ENCODE measurements at places on chromosomes 2 and 18.

- DNase-seq, result no peak
Measured at GRCh38 chr2:212423089-212423488, 115.5 kb downstream of the ERBB4 start.

- DNase-seq, result no peak
Measured at GRCh38 chr18:35923939-35924684, 48.4 kb upstream of the RMP24 start.

DNA sequence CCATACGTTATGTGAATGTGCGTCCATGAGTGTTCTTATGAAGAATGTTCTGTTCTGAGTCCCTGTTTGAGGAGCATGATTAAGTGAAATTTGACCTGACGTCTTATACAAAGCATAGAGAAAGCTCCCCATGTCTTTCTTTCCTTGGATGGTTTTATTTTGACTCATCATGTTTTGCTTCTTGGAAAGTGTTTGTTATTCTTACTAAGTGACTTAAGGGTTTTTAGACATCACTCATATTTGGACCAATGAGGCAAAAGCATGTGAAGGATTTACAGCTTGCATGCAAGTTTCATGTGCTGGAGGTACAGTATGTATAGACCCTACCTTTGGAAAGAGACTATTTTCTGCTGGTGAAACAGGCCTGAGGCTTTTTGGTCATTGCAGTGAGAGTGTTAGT lies 33.5 kb upstream of the ZEB2 start:
- peak; percentile 82 for DNase-seq

GRCh38 chr2:208266553-208266893 lies 468 bp downstream of the PIKFYVE start:
- DNase-seq, result no peak

GRCh38 chr2:152426801-152427200 lies 91.8 kb downstream of the FMNL2 start:
- DNase-seq, result no peak

DNA sequence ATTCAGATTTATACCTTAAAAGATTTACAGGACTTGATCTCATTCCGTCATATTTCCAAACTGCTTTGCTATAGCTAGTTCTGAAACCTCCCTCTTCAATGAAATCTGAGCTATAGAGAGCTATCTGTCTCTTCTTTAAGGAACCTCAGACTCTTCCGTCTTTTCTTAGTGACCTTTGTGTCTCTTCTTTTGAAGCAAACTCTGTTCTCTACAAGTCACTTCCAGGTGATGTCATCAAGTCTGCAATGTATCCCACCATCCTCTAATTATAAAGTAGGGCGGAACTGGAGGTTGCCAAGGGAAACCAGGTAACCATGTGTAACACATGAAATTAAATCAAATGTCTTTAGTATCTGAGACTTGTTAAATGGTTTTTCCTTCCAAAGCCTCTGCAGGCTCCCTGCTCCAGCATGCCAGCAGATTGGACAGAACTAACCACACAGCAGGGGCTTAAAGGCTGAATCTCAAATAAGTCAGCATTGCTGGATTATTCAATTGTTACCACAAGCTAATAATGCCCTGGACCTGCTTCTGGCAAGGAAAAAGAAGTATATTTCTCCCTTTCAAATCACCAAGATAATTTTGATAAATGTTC lies 41.2 kb upstream of the PEX13 start:
- DNase-seq, result no peak

DNA sequence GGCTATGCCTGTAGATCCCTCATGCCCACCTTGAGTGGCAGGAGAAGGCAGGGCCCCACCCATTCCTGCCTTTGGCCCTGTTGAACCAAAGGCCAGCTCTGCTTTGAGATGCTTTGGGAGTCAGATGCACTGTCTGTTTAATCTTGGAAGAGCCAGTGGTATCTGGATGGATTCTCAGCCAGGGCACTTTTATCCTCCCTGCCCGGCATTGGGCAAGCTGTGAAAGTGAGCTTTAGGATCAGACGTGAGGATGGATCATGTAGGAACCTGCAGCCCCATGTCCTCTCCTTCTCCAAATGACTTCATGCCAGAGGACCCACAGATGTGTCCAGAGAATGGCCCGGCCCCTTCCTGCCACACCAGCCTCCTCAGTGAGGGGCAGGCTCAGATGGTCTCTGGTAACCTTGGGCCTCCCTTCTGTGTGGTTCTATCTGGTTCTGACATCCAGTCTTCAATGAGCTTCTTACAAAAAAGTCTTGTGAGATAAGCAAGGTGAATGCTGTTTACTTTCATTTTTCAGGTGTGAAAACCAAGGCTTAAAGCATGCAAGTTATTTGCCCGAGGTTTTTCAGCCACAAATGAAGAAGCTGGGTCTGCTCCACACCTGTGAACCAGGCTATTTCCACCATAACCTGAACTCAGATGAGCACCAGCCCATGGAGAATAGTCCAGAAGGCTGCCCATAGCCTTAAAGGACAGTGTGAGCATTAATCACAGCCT lies 123.8 kb downstream of the KCTD1 start:
- no peak for DNase-seq

DNA sequence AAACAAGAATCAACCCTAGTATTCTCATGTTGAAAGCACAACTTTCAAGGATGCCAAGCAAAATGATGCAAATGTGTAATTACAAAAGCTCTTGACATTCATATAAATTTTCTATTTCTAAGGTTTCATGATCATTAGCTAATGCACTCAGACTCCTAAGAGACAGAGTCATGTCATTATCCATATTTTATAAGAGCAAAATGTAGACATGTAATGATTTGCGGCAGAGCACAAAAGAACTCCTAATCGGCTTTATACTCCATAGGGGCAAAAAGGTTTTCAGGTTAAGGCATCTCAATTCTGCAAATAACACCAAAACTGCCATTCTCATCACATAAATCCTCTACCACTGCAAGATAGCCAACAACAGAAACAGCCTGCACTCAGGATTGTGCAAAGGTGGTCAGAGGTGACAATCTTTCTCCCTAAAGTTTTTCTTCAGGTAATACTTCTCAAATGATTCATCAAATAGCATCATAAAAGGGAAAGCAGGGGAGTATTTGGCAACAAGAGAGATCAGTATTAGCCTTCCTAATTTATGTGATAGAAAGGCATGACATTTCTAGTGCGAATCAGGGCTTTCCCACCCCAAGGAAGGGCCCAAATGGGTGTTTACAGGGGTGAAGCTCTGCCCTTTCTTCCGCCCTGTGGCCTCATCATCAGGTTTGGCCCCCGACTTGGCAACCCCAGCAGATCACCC lies 64.7 kb downstream of the STK39 start:
- DNase-seq, result no peak

DNA sequence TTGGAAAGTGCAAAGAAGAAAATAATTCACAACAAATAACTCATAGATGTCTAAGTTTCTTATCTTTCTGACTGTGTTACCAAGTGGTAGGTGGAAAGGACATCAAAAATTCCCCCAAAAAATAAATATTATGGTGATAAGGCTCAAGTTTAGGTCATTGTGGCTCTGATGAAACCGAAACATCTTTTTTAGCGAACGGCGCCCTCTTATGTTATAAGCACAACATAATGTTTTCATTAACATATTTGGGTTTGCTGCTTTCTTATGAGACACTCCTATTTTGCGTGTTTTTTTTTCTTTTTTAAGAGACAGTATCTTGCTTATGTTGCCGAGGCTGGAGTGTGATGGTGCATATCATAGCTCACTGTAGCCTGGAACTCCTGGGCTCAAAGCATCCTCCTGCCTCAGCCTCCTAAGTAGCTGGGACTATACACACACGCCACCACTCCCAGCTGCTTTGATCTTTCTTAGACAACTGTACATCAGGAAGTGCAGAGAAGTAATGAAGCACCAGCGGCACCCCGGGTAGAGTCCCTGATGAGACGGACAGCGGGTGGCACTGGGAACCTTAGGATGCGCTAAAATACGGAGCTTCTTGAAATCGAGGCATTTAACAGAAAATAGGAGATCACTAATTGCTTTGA lies 38.5 kb upstream of the SLC35G4 start:
- DNase-seq, result no peak

GRCh38 chr2:208363485-208363884 lies 43.1 kb upstream of the PTH2R start:
- DNase-seq, result peak; percentile 19

DNA sequence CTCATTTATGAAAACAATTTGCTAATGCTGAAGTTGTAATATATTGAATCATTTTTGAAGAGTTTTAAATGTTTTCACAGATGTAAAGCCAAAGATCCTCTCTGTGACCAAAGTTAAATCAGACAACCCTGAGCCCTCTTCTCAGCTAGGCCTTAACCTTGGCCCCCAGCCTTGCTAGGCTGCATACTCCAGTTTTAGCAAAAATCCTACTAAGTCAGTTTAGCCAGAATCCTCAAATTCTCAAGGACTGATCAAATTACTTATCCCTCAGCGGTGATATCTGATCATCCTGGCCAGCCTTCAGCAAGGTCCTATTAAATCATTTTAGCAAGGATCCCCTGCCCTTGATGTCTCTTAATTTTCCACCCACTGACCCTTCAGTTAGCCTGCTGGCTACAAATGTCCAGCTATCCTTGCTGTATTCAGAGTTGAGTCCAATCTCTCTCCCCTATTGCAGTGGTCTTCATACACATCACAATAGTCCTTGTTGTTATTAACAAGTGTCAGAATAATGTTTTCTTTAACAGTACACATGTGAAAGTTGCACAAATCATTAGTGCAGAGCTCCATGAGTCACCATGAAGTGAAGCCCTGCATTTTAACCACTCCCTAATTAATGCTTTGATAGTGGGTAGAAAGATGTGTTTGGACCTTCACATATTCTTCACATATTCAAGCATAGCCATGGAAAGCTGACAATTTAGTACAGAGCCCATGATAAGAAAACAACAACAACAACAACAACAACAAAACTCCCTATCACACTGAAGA lies 206.4 kb downstream of the NBAS start:
- DNase-seq, result no peak

DNA sequence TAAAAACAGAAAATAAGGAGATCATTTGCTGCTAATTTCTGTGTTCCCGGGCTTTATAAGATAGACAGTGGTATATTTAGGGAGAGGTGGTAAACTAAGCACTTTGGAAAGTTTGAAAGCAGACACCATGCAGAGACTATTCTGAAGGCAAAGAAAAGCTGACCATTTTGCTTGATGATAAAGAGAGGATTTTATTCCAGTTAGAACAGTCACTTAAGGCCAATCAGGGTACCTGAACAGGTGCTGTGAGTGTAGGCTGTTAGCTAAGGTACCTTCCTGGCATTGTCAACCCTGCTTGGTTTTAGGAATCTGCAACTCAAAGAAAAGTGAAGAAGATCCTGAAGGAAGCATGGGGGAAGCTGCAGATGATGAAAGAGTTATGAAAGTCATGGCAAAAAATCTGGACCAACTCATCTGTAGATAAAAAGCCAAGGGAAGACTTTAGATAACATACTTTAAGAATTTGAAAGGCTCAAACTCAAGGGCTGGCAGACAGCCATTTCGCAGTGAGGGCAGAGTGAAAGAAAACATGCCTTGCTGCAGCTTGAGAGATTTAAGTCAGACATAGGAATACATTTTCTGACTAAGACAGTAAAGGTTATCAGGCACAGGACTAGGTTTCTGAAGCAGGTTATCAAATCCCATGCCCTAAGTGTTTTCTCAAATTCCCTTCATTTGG lies 80.1 kb upstream of the ARL5A start:
- DNase-seq, result no peak

- DNase-seq, result no peak
Measured at GRCh38 chr2:150204451-150204850, 283.0 kb downstream of the RND3 start.

- no peak for DNase-seq
Measured at GRCh38 chr2:11344956-11345677, 681 bp upstream of the ROCK2 start.

DNA sequence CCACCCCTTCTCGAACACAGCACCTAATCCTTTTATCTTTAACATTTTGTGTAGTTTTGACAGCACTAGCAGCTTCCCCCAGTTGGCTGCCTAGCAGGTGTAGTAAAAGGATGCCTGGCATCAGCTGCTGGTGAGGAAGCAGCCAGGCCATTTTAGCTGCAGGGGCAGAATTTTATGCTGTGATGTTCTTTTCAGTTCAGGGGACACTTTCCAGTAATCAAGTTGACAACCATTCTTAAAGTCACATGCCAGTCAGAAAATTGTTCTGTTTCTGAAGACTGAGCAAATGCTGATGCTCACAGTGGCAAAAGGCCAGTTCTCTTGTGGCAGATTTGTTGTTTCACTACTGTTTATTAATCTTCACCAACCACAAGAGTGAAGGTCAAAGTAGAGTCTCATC lies 570.8 kb downstream of the CCDC85A start:
- no peak for DNase-seq

GRCh38 chr2:30237966-30238800 lies 6.8 kb downstream of the LBH start:
- DNase-seq, result no peak

GRCh38 chr2:11385847-11386246 lies 41.4 kb upstream of the ROCK2 start:
- DNase-seq, result no peak

GRCh38 chr2:236557306-236558030 lies 12.2 kb upstream of the ACKR3 start:
- DNase-seq, result no peak

GRCh38 chr2:22491442-22491841 lies 893.5 kb upstream of the KLHL29 start:
- no peak for DNase-seq

DNA sequence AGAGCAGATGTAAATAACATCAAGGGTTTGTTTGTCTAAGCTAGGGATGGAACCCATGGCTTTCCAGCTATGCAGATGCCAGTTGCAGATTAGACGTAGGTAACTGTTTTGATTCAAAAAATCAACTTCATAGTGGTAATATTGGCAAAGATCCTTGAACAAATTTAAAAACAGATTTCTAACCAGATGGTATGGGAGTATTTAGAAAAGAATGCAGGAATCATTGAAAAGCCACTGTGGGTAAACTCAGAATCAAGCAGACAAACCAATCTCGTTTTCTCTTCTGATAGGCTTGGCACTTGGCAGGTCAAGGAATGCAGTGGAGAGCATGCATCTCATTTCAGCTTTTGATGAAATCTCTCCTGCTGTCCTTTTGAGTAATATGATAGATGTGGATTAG lies 377.5 kb downstream of the CLIP4 start:
- no peak for DNase-seq

DNA sequence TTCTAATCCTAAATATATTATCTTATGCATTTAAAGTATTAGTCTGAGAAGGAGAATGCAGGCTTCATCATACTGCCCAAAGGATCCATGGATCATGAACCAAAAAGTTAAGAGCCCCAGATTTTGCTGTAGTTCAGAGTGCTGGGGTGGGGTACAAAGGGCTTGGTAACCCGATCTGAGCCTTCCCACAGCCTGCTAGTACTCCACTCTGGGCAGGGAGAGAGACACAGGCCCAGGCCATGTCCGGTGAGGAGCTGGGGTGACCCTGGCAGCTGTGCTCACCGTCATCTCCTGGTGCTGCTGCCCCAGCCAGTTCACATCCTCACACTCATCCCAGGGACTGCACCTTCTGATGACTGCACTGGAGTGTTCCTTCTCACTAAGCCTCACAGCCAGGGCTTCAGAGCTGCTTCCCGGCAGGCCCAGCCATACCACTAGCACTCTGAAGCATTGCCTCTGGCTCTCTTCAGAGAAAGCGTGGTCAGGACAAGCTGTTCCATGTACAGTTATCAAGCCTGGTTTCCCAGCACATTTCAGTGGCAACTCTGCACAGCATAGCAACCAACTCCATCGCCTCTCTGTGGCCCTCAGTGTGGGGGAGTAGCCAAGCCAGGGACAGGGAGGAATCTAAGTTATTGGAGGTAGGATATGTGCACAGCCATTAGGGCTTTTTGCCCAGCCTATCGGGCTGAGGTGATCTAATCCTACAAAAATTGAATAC lies 189.0 kb upstream of the CTAGE1 start:
- no peak for DNase-seq
